ENCODE measurements at places on chromosomes 2 and 18.

DNA sequence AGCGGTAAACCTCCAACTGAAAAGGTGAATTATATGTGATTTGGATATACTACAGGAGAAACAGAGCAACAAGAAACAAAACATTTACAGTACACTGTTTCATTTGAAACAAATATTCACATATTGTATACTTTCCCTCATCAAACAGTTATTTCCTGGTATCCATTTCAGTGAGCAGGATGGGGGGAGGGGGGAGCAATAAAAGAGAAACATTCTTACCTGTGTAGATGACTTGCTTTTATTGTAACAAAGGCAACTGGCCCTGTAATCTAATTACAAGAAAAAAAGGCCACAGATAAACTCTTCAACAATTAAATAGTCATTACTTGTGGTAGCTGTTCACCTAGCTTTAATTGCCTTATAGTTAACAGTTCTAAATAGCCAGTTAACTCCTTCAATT, 3.9 kb upstream of the PPP1CB start:
- no peak for DNase-seq

DNA sequence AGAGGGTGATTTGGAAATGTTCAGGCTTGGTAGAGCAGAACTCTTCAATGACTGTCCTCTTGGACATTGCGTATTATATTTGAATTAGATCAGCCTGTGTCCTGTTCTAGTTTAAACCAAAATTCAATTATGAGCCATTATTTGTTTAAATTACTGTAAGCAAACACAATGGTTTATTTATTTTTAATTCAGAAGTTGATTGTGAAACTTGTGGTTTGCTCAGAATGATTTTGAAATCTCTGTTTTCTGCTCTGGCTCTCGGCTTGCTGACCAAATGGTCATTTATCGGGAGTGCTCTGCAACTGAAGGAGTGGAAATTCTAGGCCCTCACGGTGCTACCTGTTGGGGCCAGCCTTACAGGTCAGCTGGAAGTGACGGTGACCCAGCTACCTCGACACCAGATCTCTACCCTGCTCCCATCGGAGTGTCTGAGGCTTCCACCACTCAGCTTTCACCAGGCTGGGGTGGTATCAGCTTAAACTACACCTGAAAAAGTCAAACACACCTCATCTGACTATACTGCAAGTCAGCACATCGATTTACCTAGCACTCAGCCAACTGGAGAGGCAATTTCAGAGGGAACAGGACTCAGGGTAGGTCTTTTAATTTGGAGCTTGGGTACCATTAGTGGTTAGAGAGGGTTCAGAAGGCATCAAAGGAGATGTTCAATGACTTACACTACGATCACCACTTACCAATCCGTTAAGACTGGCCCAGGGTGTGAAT, 36.8 kb upstream of the GPD2 start:
- no peak for DNase-seq

GRCh38 chr2:138615257-138615656, 113.7 kb downstream of the SPOPL start:
- no peak for DNase-seq

GRCh38 chr18:59048378-59048777, 91.3 kb upstream of the SEC11C start:
- DNase-seq = no peak

DNA sequence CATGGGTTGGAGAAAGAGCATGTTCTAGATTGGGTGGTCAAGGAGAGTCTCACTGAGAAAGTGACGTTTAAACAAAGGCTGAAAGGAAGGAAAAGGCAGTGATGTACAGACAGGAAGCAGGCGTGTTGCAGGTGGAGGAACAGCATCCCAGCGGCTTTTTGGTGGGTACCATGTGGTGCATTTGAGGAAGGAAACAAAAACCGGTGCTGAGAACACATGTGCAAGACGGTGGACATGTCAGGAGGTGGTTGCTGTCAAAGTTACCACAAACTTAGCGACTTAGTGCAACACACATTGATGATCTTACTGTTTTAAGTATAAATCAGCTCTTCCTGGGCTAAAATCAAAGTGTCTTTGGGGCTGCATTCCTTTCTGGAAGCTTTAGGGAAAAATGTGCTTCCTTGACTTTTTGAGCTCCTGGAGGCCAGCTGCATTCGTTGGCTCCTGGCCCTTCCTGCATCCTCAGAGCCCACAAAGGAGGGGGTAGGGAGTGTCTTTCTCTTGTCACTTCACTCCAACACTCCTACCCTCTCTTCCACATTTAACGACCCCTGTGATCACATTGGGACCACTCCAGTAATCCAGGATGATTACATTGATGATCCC, 380.6 kb downstream of the FBXO15 start:
- DNase-seq = no peak

DNA sequence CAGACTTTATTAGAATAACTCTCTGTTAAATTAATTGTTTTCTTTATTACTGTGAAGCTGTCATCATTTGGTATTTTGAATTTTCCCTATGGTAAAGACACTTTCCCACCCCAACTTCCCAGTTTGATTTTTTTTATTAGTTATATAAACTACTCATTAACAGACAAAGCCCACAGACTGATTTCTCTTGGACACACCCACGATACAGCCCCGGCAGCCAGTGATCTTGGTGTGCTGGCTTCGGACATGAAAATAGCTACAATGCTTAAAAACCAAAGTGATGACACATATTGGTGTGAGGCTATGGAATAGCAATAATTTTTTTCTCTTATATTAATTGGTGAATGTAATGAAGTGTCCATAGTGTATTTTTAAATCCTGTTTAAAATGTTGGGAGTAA, 225.4 kb upstream of the SIX3 start:
- no peak for DNase-seq

GRCh38 chr2:240739797-240740196, 48.1 kb downstream of the AQP12A start:
- no peak for DNase-seq

GRCh38 chr18:6627645-6628044, 101.9 kb upstream of the ARHGAP28 start:
- DNase-seq = no peak

- no peak for DNase-seq
Measured at GRCh38 chr18:72410399-72410798, 133.7 kb downstream of the CBLN2 start.

DNA sequence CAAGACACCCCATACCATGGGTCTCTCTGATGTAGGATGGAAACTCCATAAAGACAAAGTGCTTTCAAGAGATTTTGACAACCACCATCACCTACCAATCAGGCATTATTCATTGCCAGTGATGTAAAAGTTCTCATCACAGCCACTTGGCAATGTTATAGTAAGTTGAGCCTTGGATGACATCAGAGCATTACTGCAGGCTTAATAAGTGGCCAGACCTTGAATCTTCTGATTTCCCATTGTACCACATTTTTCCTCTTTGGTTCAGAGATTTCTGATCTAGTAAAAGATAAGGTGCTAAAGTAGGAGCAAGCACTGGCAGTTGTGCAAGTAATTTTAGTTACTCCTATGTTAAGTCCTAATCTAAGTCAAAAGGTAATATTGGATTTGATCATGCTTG, 36.5 kb downstream of the OSR1 start:
- DNase-seq = no peak
